Right cardiac atrium (tissue), 5 donors: ENCODE measurements at places on chromosomes 2 and 18.

GRCh38 chr18:11502368-11502767 lies 107.0 kb upstream of the SLC35G4 start:
- no peak for DNase-seq

GRCh38 chr18:3205239-3205638 lies 14.5 kb downstream of the MYOM1 start:
- no peak for DNase-seq

DNA sequence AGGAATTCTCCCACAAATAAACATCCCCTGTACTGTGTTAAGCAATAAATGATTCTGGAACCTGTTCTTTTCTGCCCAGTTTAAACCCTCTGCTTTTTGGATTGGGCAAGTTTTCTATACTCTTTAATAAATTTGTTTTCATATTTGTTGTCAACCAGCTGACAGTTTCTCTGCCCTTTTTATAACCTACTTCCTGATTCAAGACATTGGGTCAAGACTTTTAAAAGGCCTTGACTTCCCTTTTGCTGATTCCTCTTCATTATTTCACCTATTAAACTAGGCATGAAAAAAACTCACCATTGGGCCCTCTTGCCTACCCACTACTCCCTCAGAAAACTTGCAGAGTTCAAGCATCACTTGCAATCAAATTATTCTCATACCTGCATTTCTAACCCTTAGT lies 459.5 kb downstream of the ARHGAP15 start:
- DNase-seq, result no peak

GRCh38 chr2:37637190-37637860 lies 34.1 kb downstream of the CDC42EP3 start:
- no peak for DNase-seq

DNA sequence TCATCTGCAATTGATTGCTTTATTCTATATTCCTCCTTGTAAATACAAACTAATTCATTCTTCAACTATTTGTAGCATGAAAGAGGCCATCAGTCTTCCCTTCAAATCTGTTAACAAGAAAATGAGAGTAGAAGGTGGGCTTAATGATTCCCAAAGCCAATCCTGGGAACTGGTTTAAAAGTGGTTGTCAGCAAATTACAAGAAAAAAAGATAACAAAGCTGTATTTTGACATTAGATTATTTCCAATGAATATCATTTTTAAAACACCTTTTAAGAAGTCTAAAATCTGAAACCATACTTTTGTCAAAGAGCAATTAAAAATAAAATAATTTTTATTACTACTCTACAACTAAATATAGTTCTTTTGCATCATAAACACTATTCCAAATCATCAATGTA lies 139.2 kb downstream of the DYM start:
- no peak for DNase-seq

DNA sequence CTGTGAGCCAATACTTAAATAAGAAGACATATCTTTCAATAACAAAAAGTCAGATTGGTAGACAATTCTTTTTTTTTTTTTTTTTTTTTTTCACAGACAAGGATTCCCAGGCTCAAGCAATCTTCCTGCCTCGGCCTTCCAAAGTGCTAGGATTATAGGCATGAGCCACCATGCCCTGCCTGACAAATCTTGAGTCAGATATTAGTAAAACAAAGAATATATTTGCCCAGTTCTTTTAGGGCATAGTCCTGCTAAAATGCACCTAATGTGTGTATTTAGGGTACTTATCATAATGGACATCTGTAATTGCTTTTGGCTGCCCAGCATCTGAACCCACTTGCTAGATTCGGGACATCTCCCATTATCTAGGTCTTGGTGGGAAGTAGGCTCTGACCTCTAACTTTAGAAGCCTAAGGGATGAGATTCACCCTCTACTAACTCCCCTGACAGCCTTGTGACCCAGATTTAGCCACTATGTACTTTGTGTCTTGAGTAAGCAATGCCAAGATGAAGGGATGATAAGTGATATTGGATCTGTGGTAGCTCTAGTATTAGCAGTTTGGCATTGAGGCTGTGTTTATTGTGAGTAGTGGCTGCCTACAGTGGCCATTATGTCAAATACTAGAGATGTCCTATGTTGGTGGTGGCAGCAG lies 18.5 kb upstream of the PSME4 start:
- DNase-seq, result no peak

- peak; percentile 81 for DNase-seq
These were observed 125.3 kb downstream of the ZFP36L2 start for GRCh38 chr2:43100883-43101662.

GRCh38 chr2:18592372-18592771 lies 3.0 kb upstream of the NT5C1B start:
- no peak for DNase-seq

DNA sequence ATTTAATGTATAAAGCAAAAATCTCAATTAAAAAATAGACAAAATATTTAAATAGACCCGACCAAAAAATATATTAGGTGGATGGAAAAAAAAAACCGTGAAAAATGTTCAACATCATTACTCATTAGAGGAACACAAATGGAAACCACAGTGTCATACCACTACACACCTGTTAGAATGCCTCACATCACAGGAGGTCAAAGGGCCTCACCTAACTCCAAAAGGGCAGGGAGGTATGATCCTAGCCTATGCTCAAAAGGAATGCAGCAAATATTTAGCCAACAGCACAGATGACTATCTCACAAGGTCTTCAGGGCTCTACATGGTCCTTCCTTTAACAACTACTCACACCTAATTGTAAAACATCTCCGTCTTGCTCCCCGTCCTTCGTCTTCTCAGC lies 185.5 kb upstream of the SETBP1 start:
- DNase-seq, result no peak

DNA sequence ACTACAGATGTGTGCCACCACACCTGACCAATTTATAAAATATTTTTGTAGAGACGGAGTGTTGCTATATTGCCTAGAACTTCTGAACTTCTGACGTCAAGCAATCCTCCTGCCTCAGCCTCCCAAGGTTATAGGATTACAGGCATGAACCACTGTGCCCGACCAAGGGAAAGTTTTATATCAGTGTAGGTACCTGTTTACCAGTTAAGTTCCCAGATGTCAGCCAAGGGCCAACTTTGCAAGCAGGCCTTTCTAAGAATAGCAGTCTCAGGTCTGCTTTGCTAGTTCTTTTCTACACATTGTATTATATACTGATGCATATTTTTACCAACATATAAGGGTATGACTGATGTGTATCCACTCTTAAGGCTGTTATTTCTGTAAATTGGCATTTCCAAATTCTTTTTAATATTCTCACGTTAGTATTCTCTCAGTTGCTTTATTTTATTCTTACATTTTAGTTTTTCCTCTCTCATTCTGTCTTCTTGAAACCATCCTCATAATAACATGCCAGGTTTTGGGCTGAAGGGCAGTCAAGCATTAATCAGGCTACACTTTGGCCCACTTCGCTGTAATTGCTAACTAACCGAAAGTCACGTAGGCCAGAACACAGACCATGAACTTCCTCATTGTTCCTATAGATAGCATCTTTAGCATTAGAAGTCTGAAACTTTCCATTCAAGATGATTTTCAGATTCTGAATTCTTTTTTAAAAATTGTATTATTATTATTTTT lies 25.0 kb upstream of the CXXC1 start:
- DNase-seq, result no peak
